ENCODE measurements at places on chromosomes 1 and 21. TPM values are rescaled to one million over a fixed set of nuclear protein-coding genes. Genes with fewer than 3 reads are reported as not detected.

GRCh38 chr1:199766218-199766792, 261.2 kb upstream of the NR5A2 start:
- DNase-seq = no peak

DNA sequence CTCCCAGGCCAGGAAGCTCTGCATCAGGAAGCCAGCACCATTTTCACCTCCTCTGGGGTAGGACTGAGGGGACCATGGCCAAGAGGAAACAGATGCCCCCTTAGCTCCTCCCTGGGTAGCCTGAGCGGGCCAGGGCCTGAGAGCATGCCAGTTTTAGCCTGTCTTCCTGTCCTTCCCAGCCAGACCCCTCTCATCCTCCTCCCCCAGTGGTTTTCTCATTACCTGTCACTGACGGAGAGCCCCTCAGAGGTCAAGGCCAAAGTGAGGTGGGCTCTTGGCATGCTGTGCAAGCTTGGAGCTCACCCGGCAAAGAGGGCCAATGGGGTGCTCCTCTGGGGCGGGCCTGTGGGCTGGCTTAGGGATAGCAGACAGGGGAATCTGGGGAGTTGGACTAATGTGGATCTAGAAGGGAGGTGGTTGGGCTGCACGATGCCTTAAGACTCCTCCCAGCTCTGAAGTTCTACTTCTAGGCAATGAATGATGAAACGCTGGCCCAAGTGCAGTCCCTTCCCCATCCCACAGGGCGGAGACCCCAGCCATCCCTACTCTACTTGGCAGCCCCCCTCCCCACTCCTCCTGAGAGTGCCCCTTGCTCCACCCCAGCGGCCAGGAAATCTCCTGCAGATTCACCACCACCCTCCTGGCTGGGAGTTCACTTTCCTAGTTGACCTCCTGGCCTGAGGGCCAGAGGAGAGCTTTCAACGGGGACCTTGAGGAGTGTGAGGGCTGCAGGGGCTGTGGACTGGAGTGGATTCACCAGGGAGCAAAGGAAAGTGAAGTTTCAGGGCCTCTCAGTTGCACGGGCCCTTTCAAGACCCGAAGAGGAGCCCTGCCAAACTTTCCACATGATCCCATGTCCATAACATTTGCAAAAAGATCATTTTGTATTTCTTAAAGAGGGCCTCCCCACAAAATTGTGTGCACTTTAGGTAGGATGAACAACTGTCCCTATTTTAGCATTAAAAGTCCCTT, 9.4 kb upstream of the LMNA start:
- DNase-seq = no peak

- no peak for DNase-seq
These were observed 87.7 kb downstream of the MAN1C1 start for GRCh38 chr1:25704267-25704691.

DNA sequence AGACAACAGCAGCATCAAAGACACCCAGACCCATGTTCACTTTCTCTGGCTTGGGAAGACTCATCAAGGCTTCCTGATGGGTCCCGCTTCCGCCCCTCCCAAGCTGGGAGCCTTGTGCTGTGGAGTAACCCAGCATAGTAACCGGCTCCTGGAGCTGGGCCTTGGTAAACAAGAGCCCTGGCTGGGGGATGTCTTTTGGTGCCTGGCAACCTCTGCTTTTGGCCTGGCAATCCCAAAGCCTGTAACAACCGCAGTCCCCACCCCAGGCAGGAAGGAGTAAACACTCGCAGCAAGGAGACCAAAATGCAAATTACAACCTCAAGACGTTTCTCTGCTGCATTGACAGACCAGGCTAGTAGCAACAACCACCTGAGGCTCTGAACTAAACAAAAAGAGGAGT, 16.9 kb upstream of the THRAP3 start:
- DNase-seq = no peak

DNA sequence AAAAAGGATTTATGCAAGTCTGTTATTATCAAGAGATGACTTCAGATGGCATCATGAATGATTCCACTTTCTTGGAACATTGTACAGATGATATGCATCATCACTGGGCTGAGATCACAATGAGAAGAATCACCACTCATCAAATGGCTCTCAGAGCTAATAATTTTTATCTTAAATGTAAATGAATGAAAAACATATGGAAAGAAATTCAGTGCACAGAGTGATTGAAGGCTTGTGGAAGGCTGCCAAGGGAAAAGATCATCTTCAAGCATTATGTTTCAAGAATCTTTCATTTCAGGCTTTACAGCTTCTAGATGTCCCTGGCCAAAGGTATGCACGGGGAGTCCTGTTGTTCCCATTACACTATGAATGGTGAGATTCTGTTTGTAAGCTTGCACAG, 955.7 kb downstream of the TTLL7 start:
- DNase-seq = no peak

DNA sequence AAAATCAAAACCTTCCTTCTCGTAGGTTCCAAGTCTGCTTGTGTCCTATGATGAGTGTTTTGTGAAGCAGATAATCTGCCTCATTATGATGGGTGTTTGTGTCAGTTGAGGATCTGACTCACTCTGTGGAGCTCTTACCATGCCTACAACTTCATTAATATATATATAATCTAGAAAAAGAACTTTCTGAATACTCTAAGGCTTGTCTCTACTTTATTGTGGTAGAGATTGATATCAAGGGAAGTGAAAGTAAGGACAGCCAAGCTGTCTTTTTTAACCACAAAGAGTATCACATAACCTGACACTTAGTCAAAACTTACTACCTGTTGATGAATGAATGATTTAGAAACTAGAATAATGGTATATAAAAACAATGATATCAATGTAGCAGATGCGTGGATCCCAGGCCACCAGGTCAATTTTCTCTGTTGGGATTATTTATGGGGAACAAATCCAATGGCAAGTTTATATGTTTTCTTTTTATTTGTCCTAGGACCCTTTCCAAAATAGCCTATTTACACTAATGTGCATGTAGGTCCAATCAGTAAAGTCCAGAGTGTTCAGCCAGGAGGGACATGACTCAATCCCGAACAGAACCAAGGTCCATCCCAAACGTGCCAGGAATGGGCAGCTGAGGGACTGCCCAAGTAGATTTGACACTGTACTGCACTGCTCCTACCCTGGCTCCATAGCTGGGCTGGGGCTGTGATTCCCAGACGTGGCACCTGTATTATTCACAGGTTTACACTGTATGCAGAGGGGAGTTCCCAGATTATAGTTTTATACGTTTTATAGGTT, 182.3 kb upstream of the GREM2 start:
- DNase-seq = no peak

DNA sequence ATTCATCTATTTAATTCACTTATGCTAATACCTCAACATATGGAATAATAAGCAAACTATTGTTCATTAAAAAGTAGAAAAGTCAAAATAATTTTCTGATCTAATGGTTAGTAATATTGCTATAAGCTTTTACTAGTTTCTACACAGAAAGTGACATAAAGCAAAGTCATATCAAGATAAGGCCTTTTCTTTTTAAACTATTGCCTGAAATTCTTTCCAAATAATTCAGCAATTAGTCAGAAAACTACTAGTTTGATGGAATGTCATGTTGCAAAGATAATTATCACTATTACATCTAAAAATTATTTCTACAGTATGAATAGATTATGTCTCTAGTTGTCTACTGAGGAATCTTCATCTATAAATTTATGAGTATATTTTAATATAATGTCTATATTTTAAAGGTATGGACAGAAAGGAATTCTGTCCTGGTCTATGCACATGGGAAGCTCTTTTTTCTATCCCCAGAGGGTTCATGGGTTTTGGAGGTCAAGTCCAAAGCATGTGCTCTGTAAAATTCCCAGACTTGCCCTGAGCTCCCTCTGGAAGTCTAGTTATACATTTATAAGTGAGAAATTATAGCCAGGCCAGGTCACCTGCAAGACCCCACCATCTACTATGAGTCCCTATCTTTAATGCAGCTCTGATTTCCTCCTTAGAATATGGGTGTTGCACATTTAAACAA, 84.6 kb upstream of the DPYD start:
- DNase-seq = no peak

DNA sequence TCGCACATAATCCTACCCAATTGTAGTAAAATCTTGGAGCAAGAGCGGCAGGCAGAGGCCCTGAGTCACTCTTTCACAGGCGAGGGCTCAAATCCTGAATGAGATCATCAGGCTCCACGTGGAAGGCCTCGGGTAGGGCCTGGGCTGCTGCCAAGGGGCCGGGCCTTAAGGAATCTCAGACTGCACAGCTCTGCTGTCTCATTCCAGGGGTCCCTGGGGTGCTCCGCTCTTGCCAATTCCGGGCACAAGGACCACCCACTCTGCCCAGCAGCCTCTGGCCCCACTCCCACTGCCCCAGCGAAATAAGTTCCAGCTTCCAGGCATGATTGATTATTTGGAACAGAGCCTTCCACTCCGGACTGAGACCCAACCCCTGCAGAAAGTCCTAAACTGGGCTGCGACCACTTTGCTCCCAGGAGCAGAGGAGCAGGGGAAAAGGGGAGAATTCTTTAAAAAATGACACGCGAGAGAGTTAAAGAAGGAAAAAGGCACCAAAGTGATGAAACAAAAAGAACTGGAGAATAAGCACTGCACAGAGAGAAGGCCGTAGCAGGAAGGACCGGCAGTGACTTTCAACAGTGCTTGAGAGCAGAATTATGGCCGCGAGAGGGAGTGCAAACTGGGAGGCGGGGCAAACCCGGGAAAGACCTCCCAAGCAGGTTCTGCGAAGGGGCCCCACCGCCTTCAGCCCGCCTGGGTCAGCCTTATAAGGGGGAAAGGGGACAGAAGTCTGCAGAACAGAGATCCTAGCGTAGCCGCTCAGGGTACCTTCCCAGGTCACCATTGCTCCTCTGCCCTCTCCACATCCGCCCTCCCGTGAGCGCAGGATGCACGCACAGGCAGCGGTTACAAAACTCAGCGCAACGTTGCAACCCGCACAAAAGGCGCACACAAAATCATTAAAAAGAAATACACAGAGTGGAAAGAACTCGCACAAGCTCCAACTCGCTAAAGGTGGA, 2.0 kb downstream of the ADAMTS1 start:
- peak; percentile 70 for DNase-seq

Gene PTPRF
- 97.0 TPM for polyA plus RNA-seq

Gene CLDN8
- not detected for polyA plus RNA-seq

Gene BSND
- not detected for polyA plus RNA-seq

Gene SH3D21
- 3.2 TPM for polyA plus RNA-seq

Gene RAB7B
- 9.1 TPM for polyA plus RNA-seq

Gene ASCL5
- polyA plus RNA-seq = not detected
